ENCODE measurements at places on chromosomes 2 and 18.

DNA sequence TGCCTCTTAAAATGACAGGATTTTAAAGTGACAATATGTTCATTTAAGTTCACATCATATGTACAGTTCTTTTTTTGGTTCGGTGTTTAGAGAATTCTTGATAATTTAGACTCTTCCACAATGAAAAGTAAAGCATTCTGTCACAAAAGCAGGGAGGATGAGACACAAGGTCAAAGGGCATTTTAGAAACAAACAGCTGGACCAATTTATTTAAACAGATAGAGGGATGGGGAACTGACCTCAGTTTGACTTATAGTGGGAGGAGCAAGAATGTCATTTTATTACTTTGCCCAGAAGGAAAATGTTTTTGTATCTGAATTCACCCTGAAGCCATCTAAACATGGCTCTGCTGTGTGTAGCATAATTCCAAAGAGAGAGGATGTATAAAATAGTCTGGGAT is 128.5 kb downstream of the MEIS1 start:
- peak; percentile 19 for DNase-seq

- DNase-seq = peak; percentile 33
Measured at GRCh38 chr2:217993817-217994463, 8.9 kb downstream of the TNS1 start.

DNA sequence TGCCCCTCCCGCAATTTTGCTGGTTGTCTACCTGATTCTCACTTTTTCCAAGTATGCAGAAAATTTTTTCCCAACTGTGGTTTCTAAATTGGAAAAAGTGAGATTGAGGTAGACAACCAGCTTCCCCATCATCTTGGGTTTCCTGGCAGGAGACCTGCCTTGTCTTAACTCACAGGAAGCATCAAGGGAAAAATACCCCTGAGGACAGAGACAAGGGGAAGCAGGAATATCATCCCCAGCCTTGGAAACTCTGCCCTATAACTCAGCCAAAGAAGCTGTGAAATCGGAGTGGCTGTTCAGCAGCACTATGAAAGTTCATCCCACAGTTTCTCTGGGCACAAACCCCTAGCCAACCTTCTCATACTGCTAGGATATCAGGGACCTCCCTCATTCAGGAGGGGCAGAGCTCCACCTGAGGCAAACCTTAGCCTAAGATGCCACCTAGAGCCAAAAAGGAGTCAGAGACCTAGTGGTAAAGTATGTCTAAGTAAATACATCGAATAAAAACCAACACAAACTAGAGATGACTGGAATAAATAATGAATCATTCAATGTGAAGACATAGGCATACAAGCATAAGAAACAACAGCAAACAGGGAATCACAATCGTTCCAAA is 68.2 kb downstream of the ZSWIM2 start:
- peak; percentile 31 for DNase-seq

DNA sequence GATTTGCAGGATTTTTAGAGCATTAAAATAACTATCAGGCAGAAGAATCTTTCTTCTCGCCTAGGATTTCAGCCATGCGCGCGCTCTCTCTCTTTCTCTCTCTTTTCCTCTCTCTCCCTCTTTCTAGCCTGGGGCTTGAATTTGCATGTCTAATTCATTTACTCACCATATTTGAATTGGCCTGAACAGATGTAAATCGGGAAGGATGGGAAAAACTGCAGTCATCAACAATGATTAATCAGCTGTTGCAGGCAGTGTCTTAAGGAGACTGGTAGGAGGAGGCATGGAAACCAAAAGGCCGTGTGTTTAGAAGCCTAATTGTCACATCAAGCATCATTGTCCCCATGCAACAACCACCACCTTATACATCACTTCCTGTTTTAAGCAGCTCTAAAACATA is 137.0 kb downstream of the MEIS1 start:
- DNase-seq = peak; percentile 73

DNA sequence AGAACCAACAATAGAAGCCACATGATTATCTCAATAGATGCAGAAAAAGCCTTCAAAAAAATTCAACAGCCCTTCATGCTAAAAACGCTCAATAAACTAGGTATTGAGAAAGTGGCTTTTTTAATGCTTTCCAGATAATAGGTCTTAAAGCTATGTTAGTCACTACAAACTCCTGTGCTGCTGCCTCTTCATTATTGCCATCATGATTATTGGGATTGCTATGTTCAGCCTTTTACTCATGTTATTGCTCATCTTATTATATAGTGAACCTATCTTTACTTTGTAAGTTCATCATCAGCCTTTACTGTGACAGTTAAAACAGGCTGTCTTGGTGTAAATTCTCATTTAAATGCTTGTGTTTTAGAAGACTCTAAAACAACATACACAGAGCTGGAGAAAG is 1557.2 kb upstream of the ZEB2 start:
- DNase-seq = no peak

DNA sequence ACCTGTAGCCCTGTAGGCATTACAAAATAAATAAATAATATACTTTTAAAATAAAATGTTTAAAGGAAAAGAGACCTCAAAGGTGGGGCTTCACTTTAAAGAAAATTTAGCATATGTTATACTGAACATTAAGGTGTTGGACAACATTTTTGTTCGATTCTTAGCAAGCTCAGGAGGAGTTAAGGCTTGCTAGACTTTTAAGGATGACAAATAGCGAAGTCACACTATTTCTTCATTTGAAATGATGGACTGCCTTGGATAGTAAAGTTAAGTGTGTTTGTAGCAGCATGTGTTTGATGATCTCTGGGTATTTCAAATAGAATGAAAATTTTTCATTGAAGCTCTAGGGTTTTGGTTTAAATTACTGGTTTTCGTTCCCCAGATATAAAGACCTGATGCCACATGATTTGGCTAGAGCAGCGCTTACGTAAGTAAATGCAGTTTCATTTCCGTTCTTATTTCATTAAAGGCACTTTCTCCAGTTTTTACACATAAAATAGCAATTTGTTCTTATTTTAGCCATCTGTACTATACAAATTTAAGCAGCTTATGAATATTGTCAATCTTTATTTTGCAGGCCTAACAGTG is 24.9 kb downstream of the HADHB start:
- DNase-seq = no peak

DNA sequence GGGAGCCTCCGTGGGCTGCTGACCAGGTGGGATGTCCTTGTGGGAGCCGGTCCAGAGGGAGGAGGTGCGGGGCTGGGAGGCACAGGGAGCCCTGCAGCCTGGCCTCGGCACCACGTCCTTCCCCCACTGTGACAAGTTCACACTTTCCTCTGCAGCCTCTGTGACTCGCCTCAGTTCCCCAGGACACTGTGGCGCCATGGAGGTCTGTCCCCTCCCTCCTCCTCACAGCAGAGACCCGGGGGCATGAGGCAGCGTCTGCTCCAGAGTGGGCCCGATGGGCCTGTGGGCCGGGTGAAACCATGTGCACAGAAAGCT is 27.3 kb upstream of the KCNG2 start:
- no peak for DNase-seq

GRCh38 chr2:19027626-19028025 is 330.8 kb downstream of the OSR1 start:
- DNase-seq = no peak

DNA sequence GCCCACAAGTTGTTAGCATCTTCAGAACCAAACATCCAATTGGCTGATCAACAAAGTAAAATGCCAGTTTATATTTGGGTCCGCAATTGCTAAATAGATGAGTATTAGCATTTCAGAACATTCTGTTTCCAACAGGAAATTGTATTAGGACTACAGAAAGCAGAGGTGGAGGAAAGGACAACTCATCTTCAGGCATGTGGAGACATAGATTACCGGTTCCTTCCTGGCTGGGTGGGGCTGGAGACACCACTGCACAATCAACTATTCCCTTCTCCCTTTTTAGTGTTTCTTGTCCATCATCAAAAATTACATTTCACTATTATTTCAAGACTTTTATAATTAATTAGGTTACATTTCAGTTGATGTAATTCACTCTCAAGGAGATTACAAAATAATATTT is 83.8 kb downstream of the ADAM23 start:
- DNase-seq = no peak

GRCh38 chr18:9647496-9648323 is 33.4 kb upstream of the PPP4R1 start:
- DNase-seq = no peak

- no peak for DNase-seq
Measured at GRCh38 chr2:240622060-240622411, 3.2 kb upstream of the GPR35 start.

GRCh38 chr2:209512971-209513370 is 89.1 kb downstream of the MAP2 start:
- DNase-seq = no peak

DNA sequence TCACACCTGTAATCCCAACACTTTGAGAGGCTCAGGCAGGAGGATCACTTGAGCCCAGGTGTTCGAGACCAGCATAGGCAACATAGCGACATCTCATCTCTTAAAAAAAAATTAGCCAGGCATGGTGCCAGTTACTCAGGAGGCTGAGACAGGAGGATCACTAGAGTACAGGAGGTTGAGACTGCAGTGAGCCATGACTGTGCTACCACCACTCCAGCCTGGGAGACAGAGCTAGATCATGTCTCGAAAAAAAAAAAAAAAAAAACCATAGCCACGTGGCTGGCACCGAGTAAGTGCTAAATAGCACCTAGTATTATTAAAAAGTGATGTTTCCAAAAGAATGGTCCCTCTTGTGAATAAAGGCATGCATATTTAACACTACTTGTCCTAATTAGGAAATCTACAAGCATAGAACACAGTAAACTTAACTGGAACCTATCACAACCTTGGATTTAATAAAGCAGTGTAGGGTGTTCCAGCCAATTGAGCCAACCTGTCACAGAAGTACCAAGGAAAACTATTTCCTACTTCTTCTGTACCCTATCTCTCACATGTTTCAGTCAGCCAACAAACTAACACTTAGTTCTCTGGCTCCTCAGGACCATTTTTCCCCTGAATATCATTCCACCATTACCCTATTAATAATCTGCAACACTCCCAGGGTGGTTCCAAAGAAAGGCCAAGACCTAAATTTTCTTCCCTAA is 8.8 kb downstream of the RAB1A start:
- no peak for DNase-seq

GRCh38 chr2:238872628-238873380 is 24.9 kb downstream of the TWIST2 start:
- no peak for DNase-seq

- no peak for DNase-seq
Measured at GRCh38 chr2:139805441-139805840, 1025.3 kb upstream of the NXPH2 start.

GRCh38 chr2:136055929-136056688 is 61.8 kb downstream of the CXCR4 start:
- DNase-seq = no peak

DNA sequence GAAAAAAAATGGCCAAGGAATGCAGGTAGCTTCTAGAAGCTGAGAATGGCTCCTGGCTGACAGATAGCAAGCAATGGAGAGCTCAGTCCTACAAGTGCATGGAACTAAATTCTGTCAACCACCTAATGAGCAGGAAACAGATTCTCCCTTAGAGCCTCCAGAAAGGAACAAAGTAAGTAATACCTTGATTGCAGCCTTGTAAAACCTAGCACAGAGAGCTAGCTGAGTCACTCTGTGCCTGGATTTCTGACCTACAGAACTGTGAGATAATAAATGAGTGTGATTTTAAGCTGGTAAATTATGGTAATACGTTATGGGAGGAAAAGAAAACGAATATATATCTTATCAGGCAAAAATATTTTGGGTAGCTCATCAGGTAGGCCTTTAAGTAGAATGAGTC is 7.4 kb upstream of the LNPK start:
- DNase-seq = no peak

- DNase-seq = no peak
Measured at GRCh38 chr2:133417415-133417814, 150.8 kb downstream of the NCKAP5 start.

- no peak for DNase-seq
Measured at GRCh38 chr2:177733322-177733855, 339.2 kb downstream of the PDE11A start.

DNA sequence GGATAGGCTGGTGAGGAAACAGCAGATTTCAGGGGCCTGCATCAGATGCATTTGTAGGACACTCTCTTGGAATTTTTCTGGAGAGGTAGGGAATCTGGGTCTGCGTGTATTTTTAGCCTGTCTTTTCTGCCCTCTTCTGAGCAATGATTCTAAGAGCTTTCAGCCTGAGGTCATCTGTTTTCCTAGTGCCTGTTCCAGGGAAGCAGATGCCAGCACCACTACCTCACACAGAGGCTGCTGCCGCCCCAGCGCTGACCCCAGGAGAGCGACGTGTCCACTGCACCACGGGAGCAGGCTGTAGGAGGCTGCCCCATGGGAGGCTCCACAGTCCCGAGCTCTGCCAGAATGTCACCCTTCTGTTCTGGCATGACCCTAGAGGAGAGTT is 316.5 kb downstream of the CYP26B1 start:
- peak; percentile 96 for DNase-seq

DNA sequence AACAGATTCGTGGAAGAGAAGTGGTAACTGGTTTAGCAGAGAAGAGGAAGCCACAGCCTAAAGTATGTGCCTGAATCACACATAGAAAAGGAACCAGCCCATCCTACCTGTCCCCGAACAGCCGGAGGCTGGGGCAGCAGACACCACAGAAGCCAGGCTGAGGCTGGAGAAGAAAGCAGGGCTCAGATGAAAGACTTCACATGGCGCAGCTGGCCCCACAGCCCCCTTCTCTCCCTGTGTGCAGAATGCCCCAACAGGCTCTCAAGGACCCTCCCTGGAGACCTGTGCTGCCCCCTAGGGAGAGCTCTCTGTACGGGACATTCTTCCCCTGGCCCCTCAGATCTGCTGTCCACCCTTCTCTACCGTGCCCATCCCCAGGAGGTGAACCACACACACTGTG is 83.5 kb upstream of the RAB12 start:
- DNase-seq = no peak

- no peak for DNase-seq
Measured at GRCh38 chr18:79699653-79700052, 20.1 kb downstream of the CTDP1 start.

- peak; percentile 53 for DNase-seq
Measured at GRCh38 chr2:121804340-121804739, 48.9 kb downstream of the TSN start.

DNA sequence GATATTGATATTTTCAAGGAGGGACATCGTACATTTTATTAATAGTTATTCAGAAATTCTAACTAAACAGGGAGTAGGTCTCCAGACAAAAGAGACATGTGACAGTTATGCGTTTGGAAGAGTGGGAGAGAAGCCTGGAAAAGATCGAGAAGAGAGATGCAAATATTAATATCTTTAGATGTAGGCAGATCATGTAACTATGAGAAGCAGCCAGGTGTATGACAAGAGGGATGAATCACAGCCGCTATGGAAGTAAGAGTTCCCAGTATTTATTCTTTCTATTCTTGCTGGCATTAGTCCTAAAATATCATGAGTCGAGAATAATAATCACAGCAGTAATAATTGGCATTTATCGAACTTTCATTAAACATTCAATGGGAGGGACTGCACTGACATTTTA is 140.2 kb downstream of the CSRNP3 start:
- DNase-seq = no peak

- peak; percentile 35 for DNase-seq
Measured at GRCh38 chr2:102473020-102473419, at the start of gene SLC9A4. Gene SLC9A4, plus strand, starts transcription at chr2:102473226. Its CDS starts 534 bp downstream, at chr2:102473760.

DNA sequence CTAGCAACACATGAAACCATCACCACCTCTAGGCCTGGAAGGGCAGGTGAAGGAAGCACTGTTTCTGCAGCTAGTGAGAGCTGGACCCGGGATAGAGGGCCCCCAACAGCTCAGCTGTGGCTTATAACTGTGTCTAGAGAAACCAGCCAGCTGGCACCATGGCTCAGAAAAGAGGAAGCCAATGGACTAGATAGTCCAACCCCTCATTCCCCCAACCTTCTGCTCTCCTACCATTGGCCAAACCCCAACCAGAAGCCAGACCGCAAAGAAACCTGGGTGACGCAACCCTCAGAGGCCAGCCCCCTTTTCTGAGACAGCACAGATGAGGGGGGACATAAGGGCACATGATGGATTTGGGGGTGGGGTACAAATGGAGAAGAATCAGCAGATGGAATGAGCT is 24.3 kb downstream of the SMYD1 start:
- no peak for DNase-seq

Measured in EL (cell line).